ENCODE measurements at places on chromosomes 7 and 10.

DNA sequence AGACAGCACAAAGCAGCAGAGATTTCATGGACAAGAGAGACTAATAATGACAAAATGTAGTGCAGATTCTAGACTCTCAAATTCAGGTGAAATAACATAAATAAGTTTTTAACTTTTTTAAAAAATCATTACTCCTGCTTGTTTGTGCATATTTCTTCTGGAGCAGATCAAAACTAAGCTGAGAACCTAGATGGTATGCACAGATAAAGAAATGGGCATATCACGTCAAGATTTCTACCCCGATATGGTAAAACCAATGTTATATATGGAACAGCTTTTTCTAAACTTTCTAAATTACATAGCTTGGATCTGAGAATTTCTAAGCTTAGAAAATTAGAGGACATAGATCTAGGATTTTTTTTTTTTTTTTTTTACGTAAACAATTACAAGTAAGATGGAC lies 18.2 kb downstream of the TWIST1 start:
- no peak for DNase-seq

GRCh38 chr7:28703037-28703765 lies 254.9 kb downstream of the TRIL start:
- no peak for DNase-seq

- no peak for DNase-seq
These were observed 97.9 kb downstream of the MTPN start for GRCh38 chr7:135879233-135879632.

GRCh38 chr7:74182453-74183090 lies 8.4 kb downstream of the EIF4H start:
- DNase-seq = no peak

DNA sequence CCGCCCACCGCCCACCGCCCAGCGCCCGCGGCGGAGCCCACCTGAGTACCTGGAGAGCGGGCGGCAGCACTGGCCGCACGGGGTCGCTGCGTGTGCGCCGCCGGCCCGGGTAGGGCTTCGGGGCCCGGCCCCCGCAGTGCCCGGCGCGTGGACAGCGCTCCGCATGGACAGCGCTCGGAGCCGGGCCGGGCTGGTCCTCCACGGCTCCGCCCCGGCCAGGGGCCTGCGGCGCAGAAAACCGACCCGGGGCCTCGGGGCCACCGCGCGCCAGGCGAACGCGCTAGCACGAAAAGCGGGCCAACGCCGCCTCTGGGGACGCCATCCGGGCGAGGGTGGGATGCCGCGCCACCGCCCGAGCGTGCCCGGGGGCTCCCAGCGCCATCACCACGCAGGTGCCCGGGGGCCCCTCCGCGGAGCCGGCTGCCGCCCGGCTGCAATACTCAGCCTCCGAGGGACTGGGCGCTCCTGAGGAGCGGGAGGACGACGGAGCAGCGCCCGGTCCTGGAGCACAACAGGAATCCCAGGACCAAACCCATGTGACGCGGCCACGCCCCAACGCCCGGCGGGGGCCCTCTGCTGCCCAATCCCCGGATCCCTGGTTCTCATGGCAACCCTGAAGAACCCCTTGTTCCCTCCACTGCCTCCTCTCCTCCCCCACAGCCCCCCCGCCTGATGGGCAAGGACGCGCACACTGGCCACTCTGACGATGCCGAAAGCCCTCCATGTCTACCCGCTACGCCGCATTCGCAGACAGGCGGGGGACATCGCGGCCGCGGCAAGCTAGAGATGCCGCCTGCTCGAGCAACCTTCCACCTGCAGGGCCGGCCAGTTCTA lies at the start of gene GRB10:
Gene GRB10 (minus strand): TSS at position 522 of the 834 bp plus-strand sequence. CDS start 50,574 bp downstream, outside the sequence.
- no peak for DNase-seq

- no peak for DNase-seq
These were observed 248.8 kb upstream of the NEBL start for GRCh38 chr10:21145751-21146435.
